ENCODE measurements at places on chromosomes 11 and 22.

DNA sequence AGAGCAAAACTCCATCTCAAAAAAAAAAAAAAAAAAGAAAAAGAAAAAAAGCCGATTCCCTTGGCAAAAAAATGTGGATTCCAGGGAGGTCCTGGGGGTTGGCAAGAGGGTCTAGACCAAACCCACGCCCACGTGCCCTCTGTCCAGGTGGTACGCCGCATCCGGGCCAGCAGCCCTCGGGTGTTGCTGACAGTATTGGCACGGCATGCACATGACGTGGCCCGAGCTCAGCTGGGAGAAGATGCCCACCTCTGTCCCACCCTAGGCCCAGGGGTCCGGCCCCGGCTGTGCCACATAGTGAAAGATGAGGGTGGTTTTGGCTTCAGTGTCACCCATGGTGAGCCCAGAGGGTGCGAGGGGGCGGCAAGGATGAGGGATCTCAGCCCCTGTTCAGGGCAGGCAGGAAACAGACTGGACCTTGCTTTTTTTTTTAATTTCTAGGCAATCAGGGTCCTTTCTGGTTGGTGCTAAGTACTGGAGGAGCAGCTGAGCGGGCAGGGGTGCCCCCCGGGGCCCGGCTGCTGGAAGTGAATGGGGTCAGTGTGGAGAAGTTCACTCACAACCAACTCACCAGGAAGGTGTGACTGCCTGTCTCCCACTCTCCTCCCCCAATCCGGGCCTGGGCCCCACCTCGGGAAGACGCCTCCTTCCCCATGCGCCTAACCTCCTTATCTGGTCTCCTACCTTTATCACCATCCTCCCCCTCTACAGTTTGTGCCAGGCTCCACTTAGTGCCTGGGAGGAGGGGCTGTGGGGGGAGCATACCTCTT is 2.0 kb downstream of the NHERF4 start:
- no peak for DNase-seq

DNA sequence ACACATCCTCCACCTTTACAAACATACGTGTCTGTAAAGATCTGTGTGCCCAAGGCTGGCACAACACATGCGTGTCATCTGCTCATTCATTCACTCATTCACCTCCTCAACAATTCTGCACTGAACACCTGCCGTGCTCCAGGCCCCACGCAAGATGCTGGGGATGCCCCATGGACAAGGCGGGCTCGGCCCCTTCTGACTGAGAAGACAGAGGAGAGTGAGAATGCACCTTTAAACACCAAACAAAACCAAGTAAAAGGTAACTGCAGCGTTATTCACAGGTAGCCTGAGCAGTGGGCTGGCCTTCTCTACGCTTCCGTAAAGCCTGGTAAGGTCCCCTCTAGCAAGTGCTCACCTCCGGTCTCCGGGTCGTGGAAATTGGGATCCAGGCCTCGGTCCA is 142.8 kb downstream of the SHANK2 start:
- no peak for DNase-seq

DNA sequence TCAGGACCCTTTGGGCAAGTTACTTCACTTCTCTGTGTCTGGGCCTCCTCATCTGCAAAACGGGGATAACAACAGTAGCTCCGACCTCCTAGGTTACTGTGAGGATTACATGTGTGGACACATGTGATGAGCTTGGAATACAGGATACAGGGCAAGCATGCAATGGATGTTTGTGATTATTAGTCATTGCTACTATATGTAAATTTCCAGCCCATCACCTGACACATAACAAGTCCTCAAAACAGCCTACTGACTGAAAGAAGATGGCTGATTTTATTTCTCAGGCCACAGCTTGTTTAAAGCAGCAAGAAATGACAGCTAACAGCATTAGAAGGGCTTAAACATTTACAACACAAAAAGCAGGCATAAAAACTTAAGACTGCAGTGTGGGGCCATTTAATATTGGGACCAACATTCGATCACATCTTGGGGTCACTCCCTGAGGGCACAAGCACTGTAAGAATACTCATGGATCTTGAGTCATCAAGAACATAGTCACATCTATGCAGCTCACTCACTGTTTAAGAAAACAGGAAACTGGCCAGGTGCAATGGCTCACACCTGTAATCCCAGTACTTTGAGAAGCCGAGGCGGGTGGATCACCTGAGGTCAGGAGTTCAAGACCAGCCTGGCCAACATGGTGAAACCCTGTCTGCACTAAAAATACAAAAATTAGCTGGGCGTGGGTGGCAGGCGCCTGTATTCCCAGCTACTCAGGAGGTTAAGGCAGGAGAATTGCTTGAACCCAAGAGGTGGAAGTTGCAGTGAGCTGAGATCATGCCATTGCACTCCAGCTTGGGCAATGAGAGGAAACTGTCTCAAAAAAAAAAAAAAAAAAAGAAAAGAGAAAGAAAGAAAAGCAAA is 49.5 kb downstream of the ABTB2 start:
- DNase-seq, result no peak

GRCh38 chr11:65442842-65443331 is 20.3 kb downstream of the NEAT1 start:
- DNase-seq, result peak; percentile 25

- DNase-seq, result no peak
Measured at GRCh38 chr11:87325490-87325872, 287.7 kb downstream of the TMEM135 start.
